ENCODE measurements at places on chromosomes 2 and 18.

GRCh38 chr18:49697757-49698524, 115.4 kb downstream of the ACAA2 start:
- DNase-seq: no peak

- no peak for DNase-seq
Measured at GRCh38 chr2:1563943-1564891, 151.0 kb downstream of the TPO start.

DNA sequence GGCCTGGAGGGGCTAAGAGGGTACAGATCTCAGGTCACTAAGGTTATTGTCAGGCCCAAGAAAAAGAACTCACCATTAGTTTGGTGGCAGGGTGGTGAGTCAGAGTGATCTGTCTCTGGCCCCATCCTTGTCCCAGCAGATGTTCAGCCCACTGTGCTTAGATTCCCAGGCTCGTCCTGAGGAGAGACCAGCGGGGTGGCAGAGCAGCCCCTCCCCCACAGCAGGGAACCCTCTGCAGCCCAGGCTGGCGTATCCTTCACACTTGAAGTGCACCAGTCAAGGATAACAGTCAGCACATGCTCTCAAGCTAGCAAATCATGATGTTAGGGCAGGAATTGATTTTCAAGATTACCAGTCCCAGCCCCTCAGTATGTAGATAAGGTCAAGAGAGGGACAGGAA, 43.1 kb downstream of the TMEM185B start:
- DNase-seq: no peak

- no peak for DNase-seq
Measured at GRCh38 chr18:41771973-41772372, 183.1 kb upstream of the PIK3C3 start.

DNA sequence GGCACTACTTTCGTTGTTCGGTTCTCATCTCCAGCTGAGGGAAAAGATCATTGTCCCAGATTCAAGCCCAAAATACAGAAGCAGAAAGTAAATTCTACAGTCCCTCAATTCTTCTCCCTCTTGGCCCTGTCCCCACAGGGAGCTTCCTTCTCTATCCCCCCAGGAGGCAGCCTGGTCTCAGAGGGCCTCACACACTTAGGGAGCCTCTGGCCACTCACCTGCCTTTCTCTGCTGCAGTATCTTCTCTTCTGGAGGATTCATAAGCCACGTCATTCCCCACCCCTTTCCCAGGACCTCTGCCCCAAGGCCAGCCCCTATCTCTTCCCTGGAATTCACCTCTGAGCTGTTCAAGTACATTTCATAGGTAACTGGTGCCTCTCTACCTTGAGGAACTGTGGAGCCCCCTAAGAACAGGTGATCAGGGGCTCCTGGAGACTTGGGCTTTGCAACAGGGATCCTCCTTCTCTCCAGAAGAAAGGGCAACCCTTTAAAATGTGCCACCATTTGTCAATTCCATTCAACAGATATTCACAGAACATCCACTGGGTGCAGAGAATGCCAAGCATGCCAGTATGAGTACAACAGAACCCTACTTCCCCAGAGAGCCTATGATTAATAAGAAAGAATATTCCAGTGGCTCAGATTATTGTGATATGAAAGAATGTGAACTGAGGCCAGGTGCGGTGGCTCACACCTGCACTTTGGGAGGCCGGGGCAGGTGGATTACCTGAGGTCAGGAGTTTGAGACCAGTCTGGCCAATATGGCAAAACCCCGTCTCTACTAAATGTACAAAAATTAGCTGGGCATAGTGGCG, 72.9 kb downstream of the CIB4 start:
- no peak for DNase-seq

GRCh38 chr2:221671515-221671914, 99.4 kb upstream of the EPHA4 start:
- DNase-seq: no peak

GRCh38 chr2:42854207-42854818, 61.9 kb upstream of the HAAO start:
- no peak for DNase-seq

- no peak for DNase-seq
Measured at GRCh38 chr2:238716171-238716570, 131.7 kb upstream of the TWIST2 start.

- no peak for DNase-seq
Measured at GRCh38 chr2:118122594-118123281, 34.5 kb downstream of the INSIG2 start.

DNA sequence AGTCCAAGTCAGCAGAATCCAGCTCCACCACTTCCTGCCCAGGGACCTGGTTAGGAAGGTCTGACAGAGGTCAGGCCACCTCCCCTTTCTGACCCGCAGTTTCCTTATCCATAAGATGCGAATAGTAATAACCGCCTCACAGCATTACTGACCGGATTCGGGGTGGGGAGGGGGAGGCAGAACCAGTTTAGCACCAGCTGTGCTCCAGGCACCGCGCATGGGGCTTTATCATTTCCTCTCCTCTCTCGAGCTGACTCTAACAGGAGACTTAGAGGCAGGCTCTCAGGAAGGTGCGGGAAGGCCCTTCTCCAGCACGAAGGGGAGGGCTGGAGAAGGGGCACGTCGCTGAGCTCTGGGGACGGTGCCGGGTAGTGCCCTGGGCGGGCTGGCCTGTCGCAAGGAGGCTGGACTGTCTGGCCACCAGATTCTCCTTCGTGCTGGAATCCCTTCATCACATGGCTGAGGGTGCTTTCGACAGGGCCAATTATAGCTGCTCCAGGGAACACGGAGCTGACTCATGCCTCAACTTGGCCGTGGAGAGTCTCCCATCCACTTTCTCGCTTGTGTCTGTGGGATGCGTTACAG, 5.7 kb downstream of the EHD3 start:
- no peak for DNase-seq

DNA sequence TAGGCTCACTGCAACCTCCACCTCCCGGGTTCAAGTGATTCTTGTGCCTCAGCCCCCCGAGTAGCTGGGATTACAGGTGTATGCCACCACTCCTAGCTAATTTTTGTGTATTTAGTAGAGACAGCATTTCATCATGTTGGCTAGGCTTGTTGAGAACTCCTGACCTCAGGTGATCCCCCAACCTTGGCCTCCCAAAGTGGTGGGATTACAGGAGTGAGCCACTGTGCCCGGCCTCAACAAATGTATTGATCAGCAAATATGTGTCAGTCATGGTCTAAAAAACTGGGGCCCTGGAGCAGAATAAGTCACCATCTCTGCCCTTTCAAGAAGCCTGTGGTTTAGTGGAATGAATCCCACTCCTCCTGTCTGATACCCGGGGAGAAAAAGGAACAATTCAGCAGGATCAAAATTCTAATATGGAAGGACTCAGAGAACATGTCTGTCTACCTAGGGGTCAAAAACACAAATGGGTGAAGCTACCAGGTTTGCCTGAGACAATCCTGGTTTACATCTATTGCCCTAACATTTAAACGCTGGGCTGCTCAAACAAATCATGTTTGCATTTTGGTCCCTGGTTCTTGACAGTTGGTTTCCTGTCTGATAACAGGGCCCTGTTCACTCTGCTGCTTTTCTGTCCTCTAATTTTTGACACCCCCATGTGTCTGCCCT, 21.6 kb downstream of the GCKR start:
- DNase-seq: no peak

DNA sequence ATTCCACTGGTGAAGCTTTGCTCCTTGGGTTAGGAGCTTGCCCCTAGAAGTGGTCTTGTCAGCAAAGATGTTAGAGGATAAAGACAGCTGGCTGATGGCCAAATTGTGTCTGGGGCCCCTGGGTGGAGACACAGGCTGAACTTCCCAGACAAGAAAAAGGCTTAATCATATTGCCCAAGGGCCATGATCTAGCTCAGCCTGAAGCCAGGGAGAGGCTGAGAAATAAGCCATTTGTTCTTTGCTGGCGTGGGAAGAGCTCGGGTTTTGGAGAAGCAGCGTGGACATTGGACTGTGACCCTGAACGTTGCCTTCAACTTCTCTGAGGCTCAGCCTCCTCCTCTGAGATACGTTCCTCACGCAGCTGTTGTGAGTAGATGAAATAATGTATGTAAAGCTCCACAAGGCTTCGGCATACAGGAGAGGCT, 153.0 kb downstream of the ZFP36L2 start:
- DNase-seq: no peak

GRCh38 chr2:185132501-185133041, 534.2 kb downstream of the ZNF804A start:
- no peak for DNase-seq

DNA sequence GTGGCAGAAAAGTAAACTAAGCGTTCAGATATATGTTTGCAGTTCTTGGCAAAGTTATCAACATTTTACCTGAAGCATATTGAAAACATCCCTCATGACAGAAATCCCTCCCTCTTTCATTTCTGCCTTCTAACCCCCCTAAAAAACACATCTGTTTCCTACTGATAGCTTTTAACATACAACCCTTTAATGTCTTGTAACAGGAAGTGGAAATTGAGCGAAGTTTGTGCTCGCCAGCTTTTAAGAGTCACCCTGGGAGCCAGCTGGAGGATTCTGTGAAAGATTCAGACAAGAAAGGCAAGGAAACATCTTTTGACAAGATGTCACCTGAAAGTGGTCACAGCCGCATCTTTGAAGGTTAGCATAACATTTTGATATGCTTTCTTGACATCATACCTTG, 247.4 kb downstream of the XIRP2 start:
- no peak for DNase-seq

DNA sequence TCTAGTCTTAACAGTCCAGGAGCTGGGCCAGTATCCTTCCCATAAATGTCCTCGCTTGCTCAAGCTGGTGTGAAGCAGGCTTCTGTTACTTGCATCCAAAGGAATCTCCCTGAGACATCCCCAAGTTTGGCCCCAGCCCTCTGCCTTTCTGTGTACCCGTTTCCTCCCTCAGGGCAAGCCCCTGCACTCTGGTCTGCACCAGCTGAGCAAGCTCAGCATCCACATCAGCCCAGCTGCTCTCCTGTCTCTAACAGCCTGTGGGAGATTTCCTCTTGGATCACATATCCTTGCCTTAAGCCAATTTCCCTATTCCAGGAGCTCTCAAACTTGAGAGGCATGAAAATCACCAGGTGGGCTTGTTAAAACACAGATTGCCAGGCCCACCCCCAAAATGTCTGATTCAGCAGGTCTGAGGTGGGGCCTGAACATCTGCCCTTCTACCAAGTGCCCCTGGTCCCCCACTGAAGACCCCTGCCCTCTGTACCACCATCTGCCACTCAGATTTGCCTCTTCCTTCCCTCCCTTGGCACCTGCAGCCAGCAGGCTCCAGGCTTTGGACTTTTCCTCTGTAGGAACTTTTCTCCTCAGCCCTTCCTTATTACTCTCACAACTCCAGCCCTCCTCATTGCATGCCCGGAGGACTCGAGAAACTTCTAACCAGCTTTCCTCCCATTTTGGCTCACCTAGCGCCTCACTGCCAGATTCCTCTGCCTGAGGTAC, 32.1 kb downstream of the REEP1 start:
- DNase-seq: no peak

DNA sequence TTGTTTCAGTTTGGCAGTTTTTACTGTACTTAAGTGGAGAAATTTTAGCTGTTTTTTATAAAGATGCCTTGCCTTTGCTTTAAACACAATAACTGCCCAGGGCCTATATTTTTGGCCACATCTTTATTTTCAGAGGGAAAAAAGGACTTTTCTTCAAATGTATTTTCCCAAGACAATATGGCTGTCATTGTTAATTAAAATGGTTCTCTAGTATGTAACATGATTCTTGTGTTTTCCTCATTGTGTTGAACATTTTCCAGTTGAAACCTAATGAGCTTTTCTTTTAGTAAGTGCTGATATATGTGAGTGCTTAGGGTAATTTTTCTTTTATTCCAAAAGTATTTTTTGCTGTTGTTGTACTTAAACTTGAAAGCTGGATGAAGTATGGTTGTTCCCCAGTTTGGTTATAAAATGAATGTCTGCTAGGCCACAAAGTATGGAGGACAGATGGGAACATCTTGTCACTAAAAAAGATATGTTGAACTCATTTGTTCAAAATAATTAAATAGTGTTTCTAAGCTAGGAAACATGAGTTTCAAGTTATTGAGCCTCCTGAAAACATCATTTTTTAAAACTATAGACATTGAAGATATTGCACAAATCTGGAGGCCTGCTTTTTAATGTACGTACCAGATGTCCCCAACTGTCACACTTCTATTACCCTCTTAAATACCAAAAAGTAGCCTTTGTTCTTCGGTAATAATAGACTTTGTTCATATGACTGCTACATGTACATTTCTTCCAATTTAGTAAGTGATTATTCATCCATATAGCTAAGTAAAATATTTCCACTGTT, 147.5 kb upstream of the DAPL1 start:
- DNase-seq: no peak

- DNase-seq: no peak
Measured at GRCh38 chr2:109342930-109343329, 213.9 kb downstream of the SH3RF3 start.

DNA sequence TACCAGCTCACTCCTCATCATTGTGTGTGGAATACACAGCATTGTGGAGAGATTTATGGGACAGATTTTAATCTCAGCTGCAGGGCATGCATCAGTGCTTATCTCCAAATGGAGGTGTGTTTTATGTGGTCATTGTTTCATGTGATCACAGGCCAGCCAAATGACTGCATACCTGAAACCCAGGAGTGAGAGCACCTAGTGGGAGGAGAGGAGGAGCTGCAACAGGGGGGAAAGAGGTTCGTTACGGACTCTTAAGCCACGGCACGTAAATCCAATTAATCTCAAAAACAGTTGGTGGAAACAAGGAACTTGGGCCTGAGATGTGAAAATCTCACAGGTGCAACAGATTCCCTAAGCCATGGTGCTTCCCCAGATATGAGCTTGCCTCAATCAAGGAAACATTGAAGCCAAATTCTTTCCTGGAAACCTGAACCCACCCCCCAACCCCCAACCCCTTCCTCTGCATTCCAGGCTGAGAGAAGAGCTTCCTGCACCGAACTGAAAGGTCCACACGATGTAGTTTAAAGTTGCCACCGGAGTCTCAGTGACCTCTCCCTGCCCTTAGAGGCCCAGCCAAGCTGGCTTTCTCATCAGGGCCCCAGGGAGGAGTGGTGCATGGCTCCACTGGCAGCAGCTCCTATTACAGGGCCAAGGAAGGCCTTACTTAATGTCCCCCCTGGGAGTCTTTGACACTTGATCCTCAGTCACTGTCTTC, 167.4 kb downstream of the C1D start:
- DNase-seq: no peak

GRCh38 chr2:55160422-55160821, 71.7 kb downstream of the CLHC1 start:
- DNase-seq: no peak

Measured in stimulated activated CD8-positive, alpha-beta memory T cell treated with anti-CD3 and anti-CD28 coated beads, Interleukin-4, amount 100 ng/mL, for 1 hour (primary cell).